Activated CD8-positive, alpha-beta memory T cell treated with anti-CD3 and anti-CD28 coated beads, Interleukin-2, amount 10 ng/mL, durations not matched to agents 7 days and 5 days (primary cell): ENCODE measurements at places on chromosomes 3 and 15. TPM values are rescaled to one million over a fixed set of nuclear protein-coding genes. Genes with fewer than 3 reads are reported as not detected.
A peak's percentile ranks its signal among the peaks of the same experiment; 100 is the strongest.

The ITGA11 gene
- 0.02 TPM for total RNA-seq

The GPR149 gene
- not detected for total RNA-seq

The C3orf20 gene
- 0.16 TPM for total RNA-seq

DNA sequence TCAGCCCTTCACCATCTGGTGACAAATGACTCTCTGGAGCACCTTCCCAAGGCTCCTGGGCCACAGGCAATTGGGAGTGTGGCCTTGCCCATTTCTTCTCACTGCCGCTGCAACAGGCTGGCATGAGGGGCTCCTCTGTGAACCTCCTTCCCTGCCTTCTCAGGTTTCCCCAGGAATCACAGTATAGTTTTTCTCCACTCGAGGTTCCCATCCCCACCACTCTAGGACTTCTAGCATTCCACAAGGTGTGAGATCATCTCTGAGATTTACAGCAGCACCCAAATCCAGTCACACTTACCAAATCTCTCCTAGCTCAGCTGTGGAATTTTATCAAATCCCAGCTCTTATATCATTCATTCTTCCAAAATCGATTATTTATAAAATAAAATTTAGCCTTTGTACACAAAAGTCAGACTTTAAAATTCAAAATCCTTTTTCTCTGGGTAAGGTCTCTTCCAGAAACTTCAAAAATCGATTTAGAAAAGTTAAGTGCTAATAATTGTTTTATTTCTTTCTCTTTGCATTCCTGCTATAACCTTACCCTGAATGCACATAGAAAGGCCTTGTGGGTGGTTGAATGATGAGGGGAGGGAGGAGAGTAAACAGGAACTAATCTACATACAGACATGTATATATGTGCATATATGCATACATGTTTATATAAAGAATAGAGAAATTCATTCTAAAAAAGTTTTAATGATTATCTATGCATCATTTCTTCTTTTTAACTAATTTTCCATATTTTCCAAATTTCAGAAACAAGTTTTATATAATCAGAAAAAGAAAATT, 18.9 kb upstream of the ATP13A4 start:
- no peak for DNase-seq

- DNase-seq = no peak
Measured at GRCh38 chr3:34176723-34177122, 378.3 kb downstream of the PDCD6IP start.

DNA sequence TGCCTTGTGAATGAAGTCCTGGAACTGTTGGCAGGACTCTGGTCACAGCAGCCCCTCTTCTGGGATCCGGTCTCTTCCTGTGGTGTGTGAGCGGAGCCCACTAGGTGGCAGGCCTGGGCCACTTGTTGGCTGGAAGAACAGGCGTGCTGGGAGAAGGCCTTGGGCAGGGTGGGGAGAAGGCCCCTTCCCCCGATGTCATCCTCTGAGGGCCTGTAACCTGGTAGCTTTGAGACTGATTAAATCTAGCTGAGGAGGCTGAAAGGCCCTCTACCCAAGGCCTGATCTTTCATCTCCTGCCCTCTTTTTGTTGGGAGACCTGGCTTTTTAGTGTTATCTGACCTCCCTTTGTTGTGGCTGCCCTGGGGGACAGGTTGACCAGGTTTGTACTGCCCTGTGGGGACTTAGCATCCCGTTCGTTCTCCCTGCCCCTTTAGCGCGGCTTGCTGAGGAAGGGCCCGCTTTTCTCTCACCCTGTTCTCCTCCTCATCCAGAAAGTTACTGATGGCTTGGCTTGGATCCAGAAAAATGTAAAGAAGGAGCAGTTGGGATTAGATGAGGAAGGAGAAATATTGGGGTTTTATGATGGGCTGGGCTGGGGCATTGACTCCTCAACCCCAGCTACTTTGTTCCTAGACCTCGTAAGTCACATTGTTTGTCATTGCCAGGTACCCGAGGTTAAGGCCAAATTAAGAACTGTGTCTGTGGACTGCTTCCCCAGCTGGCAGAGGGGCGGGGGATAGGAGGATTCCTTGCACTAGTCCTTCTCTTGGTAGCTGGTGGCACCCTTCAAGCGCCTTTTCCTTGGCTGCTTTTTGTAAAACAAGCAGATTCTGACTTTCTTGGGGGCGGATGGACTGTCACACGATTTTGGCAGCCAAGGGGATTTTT, 48.5 kb downstream of the CHCHD6 start:
- peak; percentile 71 for DNase-seq

GRCh38 chr3:171055336-171056178, 29.0 kb upstream of the SLC2A2 start:
- no peak for DNase-seq

- peak; percentile 83 for DNase-seq
Measured at GRCh38 chr15:79872358-79873017, 24.3 kb downstream of the MTHFS start.

GRCh38 chr3:45126730-45127129, 19.4 kb downstream of the CDCP1 start:
- no peak for DNase-seq

DNA sequence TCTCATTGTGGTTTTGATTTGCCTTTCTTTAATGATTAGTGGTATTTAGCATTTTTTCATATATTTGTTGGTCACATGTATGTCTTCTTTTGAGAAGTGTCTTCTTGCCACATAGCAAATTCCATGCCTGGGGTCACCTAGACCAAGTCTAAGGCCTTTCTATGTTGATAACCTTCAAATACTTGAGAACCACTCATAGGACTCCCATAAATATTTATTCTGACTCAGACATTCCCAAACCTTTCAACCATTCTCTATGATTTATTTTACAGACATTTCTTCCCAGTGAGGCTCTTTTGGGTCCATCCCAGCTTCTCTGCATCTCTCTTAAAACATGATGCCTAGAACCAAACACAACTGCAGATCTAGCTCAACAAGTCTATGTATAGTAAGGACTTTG, 69.2 kb downstream of the ATP8B4 start:
- no peak for DNase-seq

DNA sequence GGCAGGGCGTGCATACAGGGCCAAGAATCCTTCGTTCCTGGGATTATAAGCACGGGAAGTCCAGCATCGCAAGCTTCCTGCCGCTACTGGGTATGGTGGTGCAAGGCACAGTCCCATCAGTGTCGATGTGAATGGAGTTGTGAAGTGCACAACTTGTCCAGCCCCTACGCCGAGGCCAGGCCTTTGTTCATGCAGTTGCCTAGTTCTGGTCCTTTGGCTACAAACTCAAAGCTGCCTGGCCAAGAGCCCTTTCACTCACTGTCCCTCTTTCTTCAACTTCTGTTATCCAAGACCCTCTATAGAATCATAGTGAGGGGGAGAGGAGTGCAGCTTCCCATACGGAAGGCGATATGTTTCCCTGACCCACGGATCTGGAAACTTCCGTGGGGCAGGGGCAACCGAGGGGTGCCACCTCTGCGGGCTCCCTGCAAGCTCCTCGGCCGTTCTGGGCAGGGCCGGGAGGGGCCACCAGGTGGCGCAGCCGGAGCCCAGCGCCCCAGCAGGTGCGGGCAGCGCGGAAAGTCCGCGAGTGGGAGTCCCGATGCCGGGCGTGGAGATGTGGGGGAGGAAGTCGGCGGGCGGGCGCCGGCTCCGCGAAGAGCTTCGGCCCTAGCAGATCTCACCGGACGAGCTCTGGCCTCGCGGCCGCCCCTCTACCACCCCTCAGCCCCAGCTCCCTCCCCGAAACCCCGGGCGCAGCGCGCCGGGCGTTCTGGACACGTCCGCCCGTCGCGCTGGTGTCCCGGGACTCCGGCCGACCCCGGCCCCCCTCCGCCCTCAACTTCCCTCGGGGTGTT, 693 bp downstream of the RASGRP1 start:
- peak; percentile 91 for DNase-seq

DNA sequence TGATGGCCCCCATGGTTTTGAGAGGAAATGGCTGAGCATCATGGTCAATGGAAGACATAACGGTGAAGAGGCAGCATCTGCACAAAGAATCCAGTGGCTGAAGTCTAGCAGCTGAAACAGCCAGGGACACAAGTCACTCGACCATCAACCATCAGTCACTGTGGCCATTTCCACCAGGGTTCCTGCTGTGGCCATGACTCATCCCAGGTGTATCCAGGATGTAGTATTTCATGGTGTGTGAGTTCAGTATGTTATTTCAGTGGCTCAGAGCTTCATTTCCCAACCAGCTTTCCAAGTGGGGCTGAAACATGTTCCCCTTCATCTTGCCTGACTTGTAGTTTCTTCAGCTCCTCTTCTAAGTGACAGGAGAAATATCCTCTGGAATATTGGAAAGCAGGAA, 47.8 kb upstream of the WNT5A start:
- no peak for DNase-seq

DNA sequence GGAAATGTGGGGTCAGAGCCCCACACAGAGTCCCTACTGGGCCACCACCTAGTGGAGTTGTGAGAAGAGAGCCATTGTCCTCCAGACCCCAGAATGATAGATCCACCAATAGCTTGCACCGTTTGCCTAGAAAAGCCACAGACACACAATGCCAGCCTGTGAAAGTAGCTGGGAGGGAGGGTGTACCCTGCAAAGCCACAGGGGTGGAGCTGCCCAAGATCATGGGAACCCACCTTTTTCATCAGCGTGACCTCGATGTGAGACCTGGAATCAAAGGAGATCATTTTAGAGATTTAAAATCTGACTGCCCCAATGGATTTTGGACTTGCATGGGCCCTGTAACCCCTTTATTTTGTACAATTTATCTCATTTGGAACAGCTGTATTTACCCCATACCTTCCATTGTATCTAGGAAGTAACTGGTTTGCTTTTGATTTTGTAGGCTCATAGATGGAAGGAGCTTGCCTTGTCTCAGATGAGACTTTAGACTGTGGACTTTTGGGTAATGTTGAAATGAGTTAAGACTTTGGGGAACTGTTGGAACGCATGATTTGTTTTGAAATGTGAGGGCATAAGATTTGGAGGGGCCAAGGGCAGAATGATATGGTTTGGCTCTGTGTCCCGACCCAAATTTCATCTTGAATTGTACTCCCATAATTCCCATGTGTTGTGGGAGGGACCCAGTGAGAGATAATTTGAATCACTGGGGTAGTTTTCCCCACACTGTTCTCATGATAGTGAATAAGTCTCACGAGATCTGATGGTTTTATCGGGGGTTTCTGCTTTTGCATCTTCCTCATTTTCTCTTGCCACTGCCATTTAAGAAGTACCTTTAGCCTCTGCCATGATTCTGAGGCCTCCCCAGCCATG, 49.0 kb downstream of the CD200 start:
- no peak for DNase-seq

- no peak for DNase-seq
Measured at GRCh38 chr3:64895991-64896895, 208.4 kb upstream of the ADAMTS9 start.
